ENCODE measurements at places on chromosomes 11 and 22.
A peak's percentile ranks its signal among the peaks of the same experiment; 100 is the strongest.

- DNase-seq: no peak
Measured at GRCh38 chr22:44344407-44344806, 31.7 kb upstream of the SHISAL1 start.

DNA sequence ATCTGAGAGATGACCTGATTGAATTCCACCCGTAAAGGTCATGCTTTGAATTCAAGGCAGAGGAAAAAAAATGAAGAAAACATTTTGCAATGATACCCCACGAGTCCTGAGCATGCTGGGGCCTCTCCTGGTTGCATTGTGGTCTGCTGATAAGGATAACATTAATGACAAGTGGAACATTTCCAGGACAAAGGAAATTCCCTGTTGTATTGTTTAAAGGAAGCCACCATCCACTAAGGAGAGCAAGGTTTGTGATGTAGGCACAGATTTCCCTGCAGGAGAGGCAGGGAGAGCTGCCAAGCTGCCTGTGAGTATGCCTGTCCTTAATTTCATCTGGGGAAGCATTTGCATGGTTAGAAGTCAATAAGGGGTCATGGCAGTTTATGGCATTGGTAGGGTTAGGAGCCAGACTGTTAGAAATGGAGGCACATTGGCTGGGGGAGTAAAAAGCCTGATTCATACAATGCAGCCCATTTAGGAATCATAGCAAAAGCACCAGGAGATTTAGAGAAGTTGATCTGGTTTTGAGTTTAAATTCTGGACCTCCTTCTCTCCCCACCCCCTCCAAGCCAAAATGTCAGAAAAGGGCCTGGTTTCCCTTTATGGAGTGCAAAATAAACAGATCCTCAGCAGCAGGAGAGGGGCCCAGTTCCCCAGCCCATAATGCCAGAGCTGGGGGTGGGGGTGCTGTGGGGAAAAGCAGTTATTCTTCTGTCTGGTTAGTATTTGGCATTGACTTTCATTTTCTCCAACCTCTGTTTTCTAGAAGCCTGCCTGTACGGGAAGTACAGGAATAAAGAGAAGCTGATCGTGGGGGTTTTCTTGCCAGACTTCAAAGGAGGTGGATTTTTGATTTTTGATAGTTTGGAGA, 22.1 kb downstream of the FLI1 start:
- no peak for DNase-seq

DNA sequence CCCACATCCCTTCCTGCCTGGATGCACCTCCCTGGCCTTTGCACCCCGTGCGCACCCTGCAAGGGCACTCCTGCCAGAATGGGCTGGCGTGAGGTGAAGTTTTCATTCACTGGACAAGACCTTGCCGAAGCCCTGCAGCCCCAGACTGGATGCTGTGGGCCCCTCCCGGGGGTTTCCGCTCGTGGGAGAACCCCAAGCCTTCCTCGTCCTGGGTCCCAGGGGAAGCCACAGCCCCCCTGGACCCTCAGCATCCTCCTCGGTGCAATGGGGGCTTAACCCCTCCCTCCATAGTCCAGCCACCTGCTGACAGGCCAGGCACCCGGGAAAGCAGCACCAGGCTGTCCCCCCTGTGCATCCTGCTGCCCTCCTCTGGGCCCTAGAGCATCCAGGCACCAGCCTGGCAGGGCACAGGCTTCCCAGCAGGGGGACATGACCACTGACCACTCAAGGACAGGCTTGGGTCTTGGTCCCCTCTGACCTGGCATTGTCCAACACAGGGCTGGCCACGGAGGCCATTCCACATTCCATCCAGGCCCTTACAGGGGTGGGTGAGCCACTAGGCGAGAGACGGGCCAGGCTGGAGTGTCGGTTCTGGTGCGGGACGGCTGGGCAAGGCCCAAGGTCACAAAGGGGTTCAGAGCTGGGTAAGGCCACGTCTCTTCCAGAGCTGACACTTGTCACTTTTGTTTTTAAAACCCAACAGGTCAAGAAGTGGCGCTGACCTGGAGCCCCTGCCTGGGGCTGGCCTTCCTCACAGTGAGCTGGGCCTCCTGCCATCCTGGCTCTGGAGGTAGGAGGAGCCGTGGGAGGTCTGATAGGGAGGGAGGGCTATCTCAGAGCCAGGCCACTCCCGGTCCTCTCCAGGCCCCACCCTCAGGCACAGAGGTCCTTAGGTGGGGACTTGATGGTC, 41.5 kb upstream of the PPARA start:
- peak; percentile 72 for DNase-seq

- DNase-seq: no peak
Measured at GRCh38 chr22:23217171-23218052, 37.1 kb downstream of the BCR start.

- DNase-seq: no peak
Measured at GRCh38 chr11:15605094-15605493, 490.4 kb downstream of the INSC start.

- DNase-seq: peak; percentile 73
Measured at GRCh38 chr11:63882555-63883242, 34.3 kb downstream of the RCOR2 start.

GRCh38 chr11:114559425-114560310, at the start of gene NXPE1:
Gene NXPE1 (minus strand): TSS chr11:114559881. CDS start chr11:114551201, 8,680 bp downstream.
- DNase-seq: no peak

DNA sequence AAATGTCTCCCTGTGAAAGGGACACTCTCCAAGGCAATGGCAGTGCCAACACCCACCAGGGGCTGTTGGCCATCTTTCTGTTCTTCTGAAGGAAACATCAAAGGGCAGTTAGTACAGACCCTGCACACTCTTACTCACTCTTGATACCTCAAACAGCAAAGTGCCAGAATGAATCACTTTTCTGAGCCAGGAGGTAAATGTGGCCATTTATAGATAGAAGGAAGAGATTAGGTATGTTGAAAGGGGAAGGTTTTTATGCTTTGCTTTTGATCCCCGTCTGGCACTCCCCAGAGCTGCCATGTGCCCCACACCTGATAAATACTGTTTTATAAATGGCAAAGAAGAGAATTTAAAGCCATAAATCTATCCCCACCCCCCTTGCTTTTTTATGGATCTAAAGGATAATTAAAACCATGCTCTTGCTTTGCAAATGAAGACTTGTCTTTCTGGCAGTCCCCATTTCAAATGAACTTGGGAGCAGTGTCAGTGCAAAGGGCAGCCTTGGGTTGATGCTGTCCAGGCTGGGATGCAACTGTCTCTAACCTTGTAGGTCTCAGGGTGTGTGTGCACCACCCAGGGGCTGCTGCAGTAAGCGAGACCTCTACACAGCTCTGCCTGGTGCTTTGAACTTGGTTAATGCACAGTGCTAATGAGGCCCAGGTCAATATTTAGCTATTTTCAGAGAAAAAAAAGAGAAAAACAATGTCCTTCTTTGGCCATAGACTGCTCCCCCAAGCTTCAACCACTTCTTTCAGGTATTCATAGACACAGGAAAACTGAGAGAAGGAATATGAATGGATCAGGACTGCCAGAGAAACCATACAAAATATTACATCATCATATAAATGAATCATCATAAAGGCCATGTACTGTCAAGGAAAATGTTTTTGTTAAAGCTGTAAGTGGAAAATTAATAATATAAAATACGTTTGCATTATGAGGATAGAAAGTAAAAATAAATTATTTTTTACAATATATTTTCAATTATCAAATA, 207.5 kb downstream of the ETS1 start:
- no peak for DNase-seq

- DNase-seq: peak; percentile 53
Measured at GRCh38 chr11:62574363-62575071, 826 bp upstream of the EEF1G start.

- DNase-seq: peak; percentile 35
Measured at GRCh38 chr11:108592591-108593213, 866 bp downstream of the EXPH5 start.

DNA sequence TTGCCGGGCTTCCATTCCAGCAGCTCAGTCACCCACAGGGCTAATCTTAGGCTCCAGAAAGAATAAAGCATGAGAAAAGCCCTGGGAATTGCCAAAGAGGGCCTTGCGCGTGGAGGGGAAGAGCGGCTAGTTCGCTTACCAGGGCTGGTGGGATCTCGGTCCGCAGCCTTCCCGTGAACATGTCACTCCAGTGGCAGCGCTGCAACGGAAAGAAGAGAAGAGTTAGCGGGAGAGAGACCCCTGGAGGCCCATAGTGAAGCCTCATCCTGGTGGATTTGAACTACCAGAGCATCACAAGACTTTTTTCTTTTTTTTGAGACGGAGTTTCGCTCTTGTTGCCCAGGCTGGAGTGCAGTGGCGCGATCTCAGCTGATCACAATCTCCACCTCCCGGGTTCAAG, 18.0 kb downstream of the RANGAP1 start:
- DNase-seq: no peak

DNA sequence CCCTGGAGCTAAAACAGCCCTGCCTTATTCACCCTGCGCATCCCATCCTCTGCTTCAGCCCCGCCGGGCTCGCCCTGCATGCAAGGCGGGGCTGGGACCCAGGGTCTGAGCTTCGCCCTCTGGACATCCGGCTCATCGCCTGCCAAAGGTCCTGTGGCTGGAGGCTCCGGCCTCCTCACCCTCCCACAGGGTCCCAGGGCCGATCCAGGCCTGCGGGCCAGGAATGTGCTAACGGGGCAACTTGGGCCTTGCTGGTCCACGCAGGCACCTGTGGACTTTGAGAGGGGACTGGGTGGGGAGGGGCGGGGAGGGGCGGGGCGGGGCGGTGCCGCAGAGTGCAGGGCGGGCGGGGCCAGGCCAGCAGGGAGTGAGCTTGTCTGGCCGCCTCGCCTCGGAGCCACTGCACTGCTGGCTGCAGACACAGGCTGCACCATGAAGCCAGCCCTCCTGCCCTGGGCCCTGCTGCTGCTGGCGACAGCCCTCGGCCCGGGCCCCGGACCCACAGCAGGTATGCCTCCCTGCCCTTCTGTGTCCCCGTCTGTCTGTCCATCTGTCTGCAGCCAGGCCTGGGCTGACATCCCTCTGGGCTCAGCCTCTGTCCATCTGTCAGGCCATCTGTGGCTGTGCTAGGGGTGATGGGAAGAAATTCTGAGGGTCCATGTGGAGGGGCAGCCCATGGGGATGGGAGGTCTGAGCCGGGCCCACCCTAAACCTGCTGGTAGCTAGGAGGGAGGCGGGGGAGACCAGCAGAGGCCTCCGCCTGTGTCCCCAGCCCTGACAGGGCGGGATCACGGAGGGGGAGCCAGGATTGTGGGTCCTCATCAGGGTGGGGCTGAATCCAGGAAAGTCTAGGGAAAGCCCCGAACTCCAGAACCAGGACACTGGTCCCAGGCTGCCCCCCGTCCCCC, at the start of gene SUSD2:
Gene SUSD2, plus strand, starts transcription at position 400 of the 908 bp plus-strand sequence. Its CDS starts 33 bp downstream, at position 433.
- peak; percentile 79 for DNase-seq

- no peak for DNase-seq
Measured at GRCh38 chr11:6200975-6201374, 2.0 kb downstream of the OR52W1 start.

DNA sequence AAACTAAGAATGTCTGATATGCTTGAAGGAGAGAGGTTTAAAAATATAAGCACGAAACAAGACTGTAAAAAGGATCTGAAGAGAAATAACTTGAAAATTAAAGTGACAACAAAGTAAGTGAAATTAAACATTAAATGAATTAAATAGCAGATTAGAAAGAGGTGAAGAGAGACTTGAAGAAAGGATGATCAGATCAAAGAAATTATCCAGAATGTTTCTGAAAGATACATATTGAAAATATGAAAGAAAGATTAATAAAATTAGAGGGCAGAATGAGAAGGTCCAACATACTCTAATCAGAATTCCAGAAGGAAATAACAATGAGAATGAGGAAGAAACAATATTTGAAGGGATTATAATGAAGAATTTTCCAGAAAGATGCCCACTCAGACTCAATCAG, 151.1 kb downstream of the FAM76B start:
- DNase-seq: no peak

- no peak for DNase-seq
Measured at GRCh38 chr11:77510095-77510494, 36.2 kb upstream of the PAK1 start.

DNA sequence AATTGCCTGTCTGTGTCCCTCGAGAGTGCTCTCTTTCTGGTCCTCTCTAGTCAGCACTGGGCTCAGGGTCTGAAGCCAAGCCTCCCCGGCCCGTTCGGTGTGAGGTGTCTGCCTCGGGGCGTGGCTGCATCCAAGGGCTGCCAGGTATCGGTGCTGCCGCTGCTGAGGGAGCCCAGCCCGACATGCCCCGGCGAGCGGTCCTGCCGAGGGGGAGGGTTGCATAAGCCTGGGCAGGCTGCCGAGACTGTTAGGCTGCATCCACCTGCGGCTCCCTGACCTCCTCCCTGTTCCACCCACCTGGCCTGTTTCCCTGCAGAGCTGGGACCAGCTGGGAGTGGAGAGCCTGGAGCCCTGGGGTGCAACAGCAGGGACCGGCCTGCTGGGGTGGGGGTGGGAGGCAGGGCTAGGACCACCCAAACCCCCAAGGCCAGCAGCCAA, 6.3 kb downstream of the OVOL1 start:
- DNase-seq: peak; percentile 70

DNA sequence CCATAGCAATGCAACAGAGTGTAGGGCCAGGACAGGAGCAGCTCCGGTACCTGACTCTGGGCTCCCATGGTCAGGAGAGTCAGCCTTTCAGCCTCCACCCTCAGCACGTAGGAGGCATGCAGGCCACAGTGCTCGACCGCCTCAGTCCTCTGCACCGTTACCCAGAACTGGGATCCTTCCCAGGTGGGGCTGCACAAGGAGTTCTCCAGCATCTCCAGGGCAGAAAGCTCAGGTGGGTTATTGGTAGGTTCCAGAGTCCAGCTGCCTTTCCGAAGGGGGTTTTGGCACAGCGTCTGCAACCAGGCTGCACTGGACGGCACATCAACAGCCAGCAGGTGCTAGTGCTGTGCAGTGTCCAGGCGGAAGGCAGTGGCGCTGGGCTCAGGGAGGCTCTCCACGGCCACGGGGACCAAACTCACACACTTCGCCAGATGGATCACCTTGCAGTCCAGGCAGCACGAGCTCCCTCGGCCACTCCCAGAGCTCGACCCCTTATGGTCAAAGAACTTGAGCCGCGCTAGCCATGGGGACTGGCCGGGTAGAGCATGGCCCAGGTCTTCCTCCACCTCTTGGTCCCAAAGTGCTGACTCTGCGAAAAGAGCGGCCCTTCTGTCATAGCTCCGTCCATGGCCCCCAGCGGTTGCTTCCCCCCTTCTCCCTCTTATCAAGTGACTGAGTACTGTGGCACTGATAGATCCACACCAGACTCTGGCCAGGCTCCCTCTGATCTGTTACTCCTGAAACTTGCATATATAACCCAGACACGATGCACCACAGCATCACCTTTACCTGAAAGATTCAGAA, 6.9 kb upstream of the PHOX2A start:
- DNase-seq: no peak

DNA sequence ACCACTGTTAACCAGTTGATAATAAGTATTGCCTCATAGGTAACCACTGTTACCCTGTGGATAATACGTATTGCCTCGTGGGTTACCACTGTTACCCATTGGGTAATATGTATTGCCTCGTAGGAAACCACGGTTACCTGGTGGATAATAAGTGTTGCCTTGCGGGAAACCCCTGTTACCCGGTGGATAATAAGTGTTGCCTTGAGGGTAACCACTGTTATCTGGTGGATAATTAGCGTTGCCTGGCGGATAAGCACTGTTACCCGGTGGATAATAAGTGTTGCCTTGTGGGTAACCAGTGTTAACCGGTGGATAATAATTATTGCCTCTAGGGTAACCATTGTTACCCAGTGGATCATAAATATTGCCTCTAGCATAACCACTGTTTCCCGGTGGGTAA, 27.3 kb upstream of the NXPE4 start:
- no peak for DNase-seq

GRCh38 chr11:48093795-48094642, 113.7 kb downstream of the PTPRJ start:
- DNase-seq: no peak
